ENCODE measurements at places on chromosomes 3 and 15.

DNA sequence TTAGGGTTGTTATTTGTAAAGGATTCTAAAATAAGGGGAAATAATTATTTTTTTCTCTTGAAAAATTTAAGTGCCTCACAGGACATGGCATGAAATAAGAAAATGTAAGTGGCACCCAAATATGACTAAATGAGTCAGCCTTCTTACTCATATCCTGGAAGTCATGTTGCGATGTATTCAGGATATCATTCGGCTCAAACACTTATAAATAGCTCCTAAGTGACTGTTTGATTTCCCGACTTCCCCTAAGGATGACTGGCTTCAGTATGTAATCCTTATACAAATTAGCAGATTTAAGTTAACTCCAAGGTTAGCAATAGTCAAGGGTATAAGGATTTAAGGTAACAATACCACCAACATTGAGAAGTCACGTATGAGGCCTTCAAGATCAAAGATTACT lies 57.3 kb upstream of the OSTN start:
- no peak for DNase-seq

- no peak for DNase-seq
Measured at GRCh38 chr3:171358181-171358880, 101.9 kb downstream of the TNIK start.

- no peak for DNase-seq
Measured at GRCh38 chr15:29056839-29057450, 171.2 kb downstream of the APBA2 start.

- no peak for DNase-seq
Measured at GRCh38 chr15:90547540-90547939, 17.8 kb downstream of the CRTC3 start.

- no peak for DNase-seq
Measured at GRCh38 chr3:42651248-42652091, 2.0 kb upstream of the ZBTB47 start.

- DNase-seq = no peak
Measured at GRCh38 chr3:157407769-157408168, 28.9 kb upstream of the PTX3 start.

DNA sequence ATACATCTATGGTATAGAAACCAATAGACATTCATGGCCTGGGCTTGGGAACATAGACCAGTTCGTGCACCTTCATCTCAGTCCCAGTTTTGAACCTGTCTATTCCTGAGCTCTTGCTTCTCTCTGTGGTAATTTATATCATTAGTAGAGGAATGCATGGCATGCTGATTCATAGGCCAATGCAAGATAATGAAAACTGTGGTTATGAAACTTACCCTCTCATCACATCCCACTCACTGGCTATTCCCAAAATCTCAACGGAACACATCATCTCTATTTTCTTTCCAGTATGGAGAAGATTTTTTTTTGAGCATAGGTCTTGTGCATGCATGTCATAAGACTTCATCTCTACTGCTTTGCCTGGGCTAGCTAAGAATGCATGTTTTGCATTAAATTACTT lies 18.7 kb upstream of the P2RY12 start:
- no peak for DNase-seq

- no peak for DNase-seq
Measured at GRCh38 chr3:166171695-166172094, 334.5 kb upstream of the BCHE start.

- DNase-seq = no peak
Measured at GRCh38 chr3:47057212-47057671, 77.8 kb downstream of the NBEAL2 start.
